Stimulated activated CD4-positive, alpha-beta T cell treated with anti-CD3 and anti-CD28 coated beads, Interleukin-4, amount 100 ng/mL, for 24 hours (primary cell): ENCODE measurements at places on chromosomes 7 and 10.
A peak's percentile ranks its signal among the peaks of the same experiment; 100 is the strongest.

DNA sequence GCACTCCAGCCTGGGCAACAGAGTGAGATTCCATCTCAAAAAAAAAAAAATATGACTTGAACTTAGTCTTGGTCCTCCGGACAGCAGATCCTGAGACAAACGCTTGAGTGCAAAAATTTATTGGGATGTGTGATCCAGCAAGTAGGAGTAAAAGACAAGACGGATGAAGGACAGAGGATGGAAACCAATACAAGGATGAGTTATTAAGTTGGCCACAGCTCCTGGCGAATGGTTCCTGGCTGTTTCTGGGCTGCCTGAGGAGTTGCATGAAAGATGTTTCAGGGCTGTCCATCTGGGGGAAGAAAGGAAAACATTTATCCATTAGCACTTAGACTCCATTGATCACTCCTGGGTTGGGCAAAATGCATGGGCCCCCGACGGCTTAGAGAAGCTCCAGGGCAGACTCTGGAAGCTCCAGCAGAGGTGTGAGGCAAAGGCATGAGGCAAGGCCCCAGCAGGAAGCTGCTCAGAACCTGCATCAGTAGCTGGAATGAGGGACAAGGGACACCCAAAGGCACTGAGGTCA, 98.3 kb upstream of the ZNF438 start:
- no peak for DNase-seq

DNA sequence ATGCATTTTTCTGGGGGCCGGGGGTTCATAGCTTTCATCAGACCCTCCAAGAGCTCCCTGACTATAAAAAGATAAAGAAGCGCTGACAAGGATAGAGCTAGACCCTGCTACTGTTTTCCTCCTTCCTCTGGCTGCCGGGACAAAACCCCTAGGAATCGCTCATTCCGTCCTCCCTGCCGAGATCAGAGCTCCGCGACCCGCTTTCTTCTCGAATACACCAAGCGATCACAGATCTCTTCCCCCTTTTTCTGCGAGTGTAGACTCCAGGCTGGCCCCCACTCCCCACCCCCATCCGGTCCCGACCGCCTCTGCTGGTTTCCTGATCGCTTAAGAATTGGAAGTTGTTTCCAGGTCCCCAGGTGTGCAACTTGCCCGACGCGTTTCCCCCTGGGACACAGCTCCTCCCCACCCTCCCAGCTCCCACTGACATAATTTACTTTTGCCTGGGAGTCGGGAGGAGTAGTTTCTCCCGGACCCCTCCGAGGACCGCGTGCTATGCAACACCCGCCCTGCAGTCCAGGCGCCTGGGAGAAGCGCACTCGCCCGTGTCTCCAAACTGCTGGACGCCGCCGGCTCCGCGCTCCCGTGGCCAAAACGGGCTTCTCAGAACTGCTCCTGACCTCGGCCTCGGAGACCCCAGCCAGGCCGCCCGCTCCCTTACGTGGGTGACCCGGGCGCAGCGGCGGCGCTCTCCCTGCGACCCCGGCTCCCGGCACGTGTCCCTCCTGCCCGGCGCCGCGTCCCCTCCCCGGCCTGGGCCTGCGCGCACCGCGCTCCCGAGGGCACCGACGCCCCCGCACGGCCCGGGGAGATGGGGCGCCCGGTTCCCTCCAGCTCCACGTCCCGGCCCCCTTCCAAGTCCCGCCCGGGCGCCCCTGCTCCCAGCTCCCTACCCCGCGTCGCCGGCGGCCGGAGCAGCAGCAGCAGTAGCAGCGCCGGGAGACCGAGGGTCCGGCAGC, 552 bp downstream of the IL15RA start:
- peak; percentile 53 for DNase-seq

- no peak for DNase-seq
Observed at GRCh38 chr7:26841003-26841739, 23.2 kb downstream of the SKAP2 start.

DNA sequence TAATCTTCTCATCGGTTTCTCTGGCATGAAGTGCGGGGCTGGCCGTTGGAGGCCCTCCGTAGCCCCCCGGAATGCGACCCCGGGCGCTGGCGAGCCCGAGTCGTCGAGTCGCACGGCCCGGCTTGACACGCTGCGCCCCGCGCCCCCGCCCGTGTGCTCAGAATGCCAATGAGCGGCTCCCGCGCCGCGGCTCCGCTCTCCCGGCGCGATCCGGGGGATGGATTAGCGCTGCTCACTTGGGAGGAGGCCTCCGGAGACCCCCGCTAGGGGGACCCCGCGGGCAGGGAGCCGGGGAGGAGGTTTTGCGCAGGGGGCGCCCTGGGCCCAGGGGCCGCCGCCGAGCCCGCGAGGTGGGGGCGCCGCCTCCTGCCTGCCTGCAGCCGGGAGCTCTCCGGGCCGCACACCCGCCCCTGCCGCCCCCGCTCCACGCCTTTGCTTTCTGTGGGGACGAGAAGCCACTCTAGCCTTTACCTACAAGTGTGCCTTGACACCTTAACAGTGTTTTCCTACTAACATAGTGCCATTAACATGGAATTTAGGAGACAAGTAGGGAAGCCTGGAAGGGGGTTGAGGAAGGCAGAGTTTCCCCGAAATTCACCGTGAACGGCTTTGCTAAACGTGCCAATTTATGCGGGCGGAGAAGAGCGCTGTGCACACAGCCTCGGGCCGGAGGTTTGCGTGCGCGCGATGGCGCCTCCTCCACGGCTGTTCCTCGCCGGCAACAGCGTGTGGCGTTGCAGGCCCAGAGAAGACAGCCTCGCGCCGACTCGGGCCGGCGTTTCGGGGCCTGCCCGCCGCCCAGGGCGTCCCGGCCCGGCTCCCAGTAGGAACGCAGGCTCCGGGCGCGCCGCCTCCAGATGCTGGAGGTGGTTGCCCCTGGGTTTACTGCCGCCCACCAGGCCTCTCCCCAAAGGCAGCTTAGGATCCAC, 7.1 kb downstream of the SHH start:
- peak; percentile 48 for DNase-seq

- no peak for DNase-seq
Observed at GRCh38 chr10:84193846-84194423, 402 bp upstream of the CDHR1 start.

DNA sequence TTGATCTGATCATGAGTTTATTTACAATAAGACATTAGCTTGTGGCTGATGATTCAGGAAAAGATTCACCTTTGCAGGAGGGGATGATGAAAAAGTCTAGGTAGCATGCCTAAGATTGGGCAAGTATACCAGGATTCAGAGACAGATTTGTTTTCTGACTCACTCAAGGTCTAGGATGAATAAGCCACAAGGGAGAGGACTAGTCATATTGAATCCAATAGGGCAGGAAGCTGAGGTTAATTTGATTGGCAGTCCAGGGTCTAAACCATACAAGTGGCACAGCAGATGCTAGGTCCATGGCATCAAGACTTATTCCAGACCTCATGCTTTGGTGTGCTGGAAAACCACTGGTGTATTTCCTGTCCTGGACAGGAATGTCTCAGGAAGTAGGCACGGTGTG, 1133.4 kb downstream of the XPNPEP1 start:
- no peak for DNase-seq

- DNase-seq, result peak; percentile 92
Observed at GRCh38 chr7:99380823-99381663, 6.5 kb downstream of the ARPC1B start.

GRCh38 chr7:41820111-41820671, 117.3 kb upstream of the INHBA start:
- no peak for DNase-seq

DNA sequence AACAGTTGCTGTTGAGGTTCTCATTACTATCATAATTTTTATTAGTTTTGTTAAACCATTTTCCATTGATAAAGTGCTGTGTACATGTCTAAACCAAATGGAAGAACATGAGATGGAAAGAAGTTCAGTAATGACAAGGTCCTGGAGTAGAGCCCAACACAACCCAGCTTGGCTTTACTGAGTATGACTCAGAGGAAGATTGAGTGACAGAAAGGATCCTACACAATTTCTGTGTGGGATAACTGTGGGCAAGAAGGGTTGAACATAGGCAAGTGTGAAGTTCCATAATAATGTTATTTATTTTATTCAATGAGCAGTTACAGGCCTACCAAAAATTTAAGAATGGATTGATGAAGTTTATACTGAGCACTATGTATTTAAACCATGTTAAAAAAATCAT, 15.9 kb downstream of the PRKG1 start:
- no peak for DNase-seq

DNA sequence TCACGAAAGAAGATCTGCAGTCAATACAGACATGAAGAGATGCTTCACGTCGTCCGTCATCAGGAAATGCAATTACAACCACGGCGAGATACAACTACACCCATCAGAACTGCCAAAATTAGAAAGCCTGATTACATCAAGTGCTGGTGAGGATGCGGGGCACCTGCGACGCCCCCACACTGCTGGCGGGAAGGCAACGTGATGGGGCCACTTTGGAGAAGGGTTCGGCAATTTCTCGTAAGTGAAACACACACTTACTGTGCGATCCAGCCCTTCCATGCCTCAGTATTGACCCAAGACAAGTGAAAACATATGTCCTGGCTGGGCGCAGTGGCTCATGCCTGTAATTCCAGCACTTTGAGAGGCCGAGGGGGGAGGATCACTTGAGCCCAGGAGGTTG, 25.8 kb upstream of the PDGFA start:
- no peak for DNase-seq

DNA sequence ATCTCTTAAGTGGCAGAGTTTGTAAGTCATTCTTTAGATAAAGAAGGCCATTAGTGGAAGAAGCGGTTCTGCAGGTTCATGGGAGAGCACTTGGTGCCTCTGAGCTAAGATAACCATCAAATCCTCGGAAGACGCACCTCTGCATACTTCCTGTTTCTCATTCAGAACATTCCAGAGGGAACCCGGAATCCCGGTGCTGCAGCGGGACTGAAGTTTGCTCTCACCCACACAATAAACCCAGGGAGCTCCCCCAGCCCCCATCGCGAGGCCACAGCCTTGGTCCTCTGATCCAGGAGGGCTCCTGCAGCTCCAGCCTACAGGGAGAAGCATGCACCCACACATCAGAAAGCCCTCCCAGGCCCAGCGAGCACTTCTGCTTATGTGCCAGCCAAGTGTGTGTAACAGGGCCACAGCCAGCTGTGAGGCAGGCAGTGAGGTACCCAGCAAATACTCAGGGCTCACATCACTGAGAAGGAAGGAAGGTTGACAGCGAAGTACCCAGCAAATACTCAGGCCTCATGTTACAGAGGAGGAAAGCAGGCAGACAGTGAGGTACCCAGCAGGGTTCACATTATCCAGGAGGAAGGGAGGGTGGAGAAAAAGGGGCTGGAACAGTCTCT, 142.4 kb downstream of the DIP2C start:
- DNase-seq, result no peak

- no peak for DNase-seq
Observed at GRCh38 chr10:1735562-1735961, 1.8 kb downstream of the ADARB2 start.

GRCh38 chr7:120227255-120227654, 45.7 kb upstream of the KCND2 start:
- no peak for DNase-seq

DNA sequence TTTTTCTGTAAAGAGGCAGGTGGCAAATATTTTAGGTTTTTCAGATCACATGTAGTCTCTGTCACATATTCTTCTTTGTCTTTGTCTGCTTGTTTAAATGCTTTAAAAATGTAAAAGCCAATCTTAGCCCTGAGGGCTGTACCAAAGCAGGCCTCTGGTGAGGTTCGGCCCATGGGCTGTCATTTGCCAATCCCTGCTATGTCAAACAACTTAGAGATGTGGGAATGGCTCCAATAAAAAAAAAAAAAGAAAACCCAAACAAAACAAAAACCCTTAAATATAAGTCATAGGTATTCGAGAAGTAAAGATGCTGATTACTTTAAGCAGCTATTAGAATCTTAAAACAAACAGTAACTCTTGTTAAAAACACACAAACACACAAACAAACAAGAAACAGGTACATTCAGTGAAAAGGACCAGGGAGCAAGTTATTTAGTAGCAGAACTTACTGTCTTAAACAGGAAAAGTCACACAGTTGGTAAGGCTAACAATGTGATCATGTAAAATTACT, 61.4 kb upstream of the NAMPT start:
- DNase-seq, result no peak
